ENCODE measurements at places on chromosomes 1 and 21.
A peak's percentile ranks its signal among the peaks of the same experiment; 100 is the strongest.

DNA sequence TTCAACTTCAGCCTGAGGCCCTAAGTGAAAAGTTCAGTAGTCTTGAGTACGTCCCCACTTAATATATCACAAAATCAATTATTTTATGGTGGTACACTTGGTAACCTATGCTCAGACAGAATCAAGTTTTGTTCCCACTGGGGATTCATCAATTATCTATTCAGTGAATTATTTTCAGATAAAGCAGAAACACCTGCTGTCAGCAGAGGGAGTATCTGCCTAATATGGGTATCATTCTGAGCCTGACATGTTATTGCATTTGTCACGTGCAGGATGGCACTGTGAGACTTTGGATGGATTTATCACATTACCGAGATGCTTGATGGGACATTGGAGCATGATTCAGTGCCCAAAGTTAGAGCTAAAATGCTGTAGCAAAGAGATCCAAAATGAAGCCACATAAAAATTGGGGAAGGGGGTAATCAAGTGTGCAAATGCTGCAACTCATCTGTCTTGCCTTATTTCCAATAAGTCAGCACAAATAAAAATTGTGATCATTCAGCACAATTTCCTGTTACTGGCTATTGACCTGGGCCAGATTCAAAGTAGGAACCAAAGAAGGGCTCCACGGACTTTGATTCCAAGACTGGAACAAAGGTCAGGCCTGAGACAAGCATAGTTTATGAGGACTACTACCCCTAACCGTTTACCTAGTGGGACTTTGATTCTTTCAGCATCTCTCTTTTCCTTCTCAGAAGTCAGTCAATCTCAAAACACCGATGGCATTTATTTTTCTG is 657.6 kb downstream of the LMO4 start:
- no peak for DNase-seq

DNA sequence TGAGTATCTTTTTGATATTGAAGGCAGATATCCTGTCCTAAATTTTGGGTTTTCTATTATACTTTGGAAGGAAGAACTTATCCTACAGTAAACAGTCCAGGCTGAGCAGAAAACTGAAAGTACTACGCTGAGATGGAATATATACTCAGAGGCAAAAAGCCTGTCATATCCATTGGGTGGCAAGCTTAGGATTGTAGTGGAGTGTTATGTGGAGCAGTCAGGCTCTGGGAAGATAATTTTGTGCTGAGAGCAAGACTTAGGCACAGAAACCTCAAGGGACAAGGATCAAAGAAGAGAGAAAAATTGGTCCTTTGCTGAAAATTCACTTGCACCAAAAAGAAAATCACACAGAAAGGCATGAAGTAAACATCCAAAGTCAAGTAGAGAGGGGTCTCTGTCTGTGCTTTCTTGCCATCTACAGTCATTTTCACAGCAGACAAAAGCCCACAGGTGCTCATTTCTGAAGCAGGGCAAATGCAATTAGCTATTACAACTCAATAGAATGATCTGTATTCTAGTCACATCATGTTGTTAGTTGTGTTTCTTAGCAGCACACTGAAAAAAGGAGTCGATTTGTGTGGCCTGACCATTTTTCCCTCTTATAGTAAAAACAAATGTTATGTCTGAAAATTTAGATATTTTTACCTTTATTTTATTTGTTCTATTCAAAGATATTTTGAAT is 38.5 kb downstream of the CRB1 start:
- DNase-seq: no peak

DNA sequence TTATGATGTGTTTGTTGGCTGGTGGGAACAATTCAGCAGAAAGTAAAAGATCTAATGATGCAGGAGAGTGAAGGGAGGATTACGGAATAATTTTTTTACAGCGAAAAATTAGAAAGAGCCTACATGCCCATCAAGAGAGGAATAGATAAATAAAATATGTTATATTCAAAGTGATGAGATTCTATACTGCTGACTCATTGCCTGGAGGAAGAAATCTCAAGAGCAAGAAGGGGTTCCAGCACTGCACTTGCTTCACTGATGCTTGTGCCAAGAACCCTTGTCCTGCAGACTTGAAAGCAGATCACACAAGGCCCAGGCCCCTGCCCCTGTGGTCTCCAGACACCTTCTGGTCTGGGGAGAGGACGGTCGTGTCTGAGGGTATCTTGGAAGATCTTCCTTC is 295.1 kb upstream of the POU3F1 start:
- DNase-seq: no peak

- DNase-seq: no peak
Measured at GRCh38 chr1:51752073-51752948, 126.2 kb downstream of the NRDC start.

DNA sequence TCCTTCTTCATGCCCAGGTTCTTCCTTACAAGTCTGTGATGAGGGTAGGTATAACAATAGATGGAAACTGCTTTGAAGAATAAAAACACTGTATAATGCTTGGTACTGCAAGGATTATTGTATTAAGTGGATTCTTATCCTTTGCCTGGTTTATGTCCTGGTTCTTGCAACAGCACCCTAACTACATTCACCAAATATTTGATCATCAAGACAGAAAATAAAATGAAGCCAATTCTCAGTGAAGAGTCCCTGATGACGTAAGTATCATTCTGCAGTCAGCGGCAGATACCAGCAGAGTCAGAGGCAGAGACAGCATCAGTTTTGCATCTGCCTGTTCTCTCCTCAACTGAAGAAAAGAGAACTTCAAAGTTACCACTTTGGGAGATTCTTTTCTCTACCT is 19.7 kb downstream of the ARHGEF11 start:
- DNase-seq: no peak

- no peak for DNase-seq
Measured at GRCh38 chr1:203828002-203828401, 32.6 kb downstream of the ZBED6 start.

GRCh38 chr1:155012026-155012546 is 9.5 kb downstream of the ZBTB7B start:
- DNase-seq: no peak

- DNase-seq: no peak
Measured at GRCh38 chr1:41952208-41952607, 33.5 kb upstream of the HIVEP3 start.

DNA sequence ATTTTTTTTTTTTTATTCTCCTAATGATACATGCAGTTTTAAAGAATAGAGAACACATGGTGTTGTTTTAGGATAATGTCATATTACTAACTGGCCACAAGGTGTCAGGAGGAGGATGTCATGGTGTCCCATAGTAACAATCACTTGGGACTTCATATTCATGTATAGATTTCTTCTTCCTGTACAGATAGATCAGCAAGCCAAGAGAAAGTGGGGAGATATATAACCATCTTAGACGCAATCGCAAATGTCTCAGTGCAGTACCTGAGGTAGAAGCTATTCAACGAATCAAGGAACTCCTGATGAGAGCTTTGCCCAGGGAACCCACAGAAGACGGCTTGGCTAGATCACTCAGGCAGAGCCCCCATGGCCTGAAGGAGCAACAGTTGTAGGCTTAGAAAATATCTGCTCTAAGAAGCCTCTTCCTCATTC is 12.3 kb downstream of the OR2T11 start:
- DNase-seq: no peak

GRCh38 chr1:89460325-89460724 is 64.3 kb upstream of the LRRC8B start:
- DNase-seq: no peak

- DNase-seq: no peak
Measured at GRCh38 chr1:184492536-184492935, 105.7 kb downstream of the C1orf21 start.

GRCh38 chr1:154404984-154405746 is at the start of gene IL6R:
Gene IL6R, plus strand, starts transcription at chr1:154405343. Its CDS starts 287 bp downstream, at chr1:154405630.
- peak; percentile 65 for DNase-seq

GRCh38 chr1:40351124-40351523 is 22.4 kb upstream of the SMAP2 start:
- DNase-seq: no peak

Data from activated T-helper 1 cell treated with anti-CD3 and anti-CD28 coated beads, Interleukin-2, amount 50 U/mL, for 16 hours (primary cell).